Activated T-cell treated with anti-CD3 and anti-CD28 coated beads for 4 hours (primary cell): ENCODE measurements at places on chromosomes 1 and 21.

DNA sequence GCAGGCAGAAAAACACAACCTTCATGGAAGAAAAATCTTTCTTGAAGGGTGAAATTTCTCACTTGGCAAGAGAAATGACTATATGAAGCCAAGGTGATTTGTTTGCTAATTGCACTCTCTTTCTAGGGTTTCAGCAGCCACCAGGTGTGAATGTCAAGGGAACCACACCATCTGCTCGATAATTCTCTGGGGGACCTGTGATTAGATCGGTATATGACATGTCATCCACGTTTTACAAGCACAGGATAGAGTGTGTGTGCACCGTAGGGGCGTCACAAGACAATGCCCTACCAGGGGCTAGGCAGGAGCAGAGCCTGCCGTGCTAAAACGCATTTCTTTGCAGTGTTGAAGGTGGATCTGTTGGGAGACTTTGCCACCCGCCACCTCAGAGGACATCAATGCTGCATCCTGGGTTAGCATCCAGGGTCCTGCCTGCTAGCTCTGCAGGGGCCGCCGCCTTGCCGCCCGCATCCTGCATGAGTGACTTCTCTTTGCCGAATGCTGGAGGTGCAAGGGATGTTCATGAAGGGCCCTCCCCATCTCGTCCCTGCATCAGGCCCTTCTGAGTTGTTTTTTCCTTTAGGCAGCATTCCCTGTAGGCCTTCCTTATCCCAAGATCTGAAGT, 37.8 kb upstream of the CCSAP start:
- no peak for DNase-seq

DNA sequence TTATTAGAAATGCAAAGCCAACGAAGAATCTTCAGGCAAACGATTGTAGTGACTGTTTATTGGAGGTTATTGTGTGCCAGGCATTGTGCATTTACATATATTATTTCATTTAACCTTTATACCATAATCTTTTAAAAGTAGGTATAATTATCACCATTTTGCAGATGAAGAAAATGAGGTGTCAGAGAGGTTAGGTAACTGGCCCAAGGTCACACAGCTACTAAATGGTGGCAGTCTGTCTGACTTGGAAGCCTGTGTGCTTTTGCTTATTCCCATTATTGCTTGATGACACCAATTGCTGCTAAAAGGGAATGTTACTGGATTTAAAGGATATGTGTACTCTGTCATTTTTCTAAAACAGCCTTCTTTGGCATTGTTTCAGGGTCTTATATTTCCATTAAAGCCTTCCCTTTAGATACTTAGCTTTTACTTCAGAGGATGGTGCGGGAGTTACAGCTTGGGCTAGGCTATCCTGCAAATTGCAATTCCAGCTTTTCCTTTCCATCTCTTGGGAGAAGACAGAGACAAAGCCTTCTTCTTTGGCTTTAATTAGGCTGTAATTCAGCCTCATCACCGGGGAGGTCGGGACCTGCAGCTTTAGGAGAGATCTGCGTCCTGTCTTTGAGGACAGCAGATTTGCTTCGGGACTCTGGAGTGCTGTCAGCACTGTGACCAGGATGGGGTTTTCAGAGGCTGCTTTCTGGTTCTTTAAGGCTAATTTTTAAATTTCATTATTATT, 37.4 kb upstream of the ERRFI1 start:
- no peak for DNase-seq

- no peak for DNase-seq
Measured at GRCh38 chr1:84573481-84573966, 716 bp downstream of the CTBS start.

DNA sequence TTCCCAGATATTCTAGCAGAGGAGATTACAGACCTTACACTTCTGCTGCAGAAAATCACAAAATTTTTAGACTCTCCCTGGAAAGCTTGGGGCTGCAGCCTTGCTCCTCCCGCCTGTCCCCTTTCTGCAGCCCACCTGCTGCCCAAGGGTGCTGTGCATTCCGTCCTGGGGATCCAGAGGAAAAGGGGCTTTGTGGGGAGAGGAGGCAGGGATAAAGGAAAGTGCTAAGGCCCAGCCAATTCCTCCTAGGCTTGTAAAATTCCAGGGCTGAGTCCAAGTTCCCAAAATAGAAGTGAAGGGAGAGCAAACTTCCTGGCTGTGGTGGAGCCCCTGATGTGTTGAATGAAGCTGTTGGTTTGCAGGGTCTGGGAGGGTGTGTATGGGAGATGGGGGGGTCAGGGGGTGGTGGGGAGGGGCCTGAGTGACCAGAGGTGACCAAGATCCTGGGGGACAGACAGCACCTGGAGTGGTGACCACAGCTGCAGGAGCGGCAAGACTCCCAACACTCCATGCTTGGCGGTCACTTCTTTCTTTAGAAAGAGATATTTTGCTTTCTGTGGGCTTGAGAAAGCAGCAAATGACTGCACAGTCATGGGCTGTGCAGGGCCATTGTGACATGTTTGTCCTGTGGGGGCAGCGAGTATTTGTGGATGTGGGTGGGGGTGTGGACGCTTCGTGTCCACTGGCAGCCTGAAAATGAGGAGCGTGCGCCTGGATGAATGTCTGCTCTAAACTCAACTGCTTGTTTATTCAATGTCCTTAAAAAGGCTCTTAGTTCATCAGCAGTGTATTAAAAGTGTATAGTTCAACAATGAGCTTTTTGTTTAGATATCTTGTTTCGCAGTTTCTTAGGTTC, 68.4 kb downstream of the TLR5 start:
- no peak for DNase-seq

DNA sequence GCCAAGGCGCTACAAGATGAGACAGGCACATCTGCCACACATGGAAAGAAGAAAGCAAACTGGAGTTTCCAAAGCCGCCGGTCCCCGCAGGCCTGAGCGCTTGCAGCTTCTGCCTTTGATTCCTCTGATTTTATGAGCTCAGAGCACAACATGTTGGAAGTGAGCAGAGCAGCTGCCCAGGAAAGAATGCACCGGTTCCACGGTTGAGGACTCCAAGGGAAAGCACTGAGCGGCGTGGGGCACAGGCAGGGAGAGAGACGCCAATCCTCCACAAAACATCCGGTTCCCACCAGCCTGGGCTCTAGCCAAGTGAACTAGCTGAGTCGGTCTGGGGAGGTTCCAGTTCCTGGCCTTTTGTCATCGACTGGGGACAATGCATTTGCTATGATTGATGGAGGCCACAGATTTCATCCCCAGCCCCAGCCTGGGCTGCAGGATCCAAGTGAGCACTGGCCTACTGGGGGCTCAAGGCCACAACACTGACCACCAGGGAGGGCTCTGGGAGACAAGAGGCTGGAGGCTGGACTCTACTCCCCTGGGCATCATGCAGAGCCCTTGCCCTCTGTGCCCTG, 253.1 kb upstream of the IRF2BP2 start:
- no peak for DNase-seq
